ENCODE measurements at places on chromosomes 7 and 10.
A peak's percentile ranks its signal among the peaks of the same experiment; 100 is the strongest.

DNA sequence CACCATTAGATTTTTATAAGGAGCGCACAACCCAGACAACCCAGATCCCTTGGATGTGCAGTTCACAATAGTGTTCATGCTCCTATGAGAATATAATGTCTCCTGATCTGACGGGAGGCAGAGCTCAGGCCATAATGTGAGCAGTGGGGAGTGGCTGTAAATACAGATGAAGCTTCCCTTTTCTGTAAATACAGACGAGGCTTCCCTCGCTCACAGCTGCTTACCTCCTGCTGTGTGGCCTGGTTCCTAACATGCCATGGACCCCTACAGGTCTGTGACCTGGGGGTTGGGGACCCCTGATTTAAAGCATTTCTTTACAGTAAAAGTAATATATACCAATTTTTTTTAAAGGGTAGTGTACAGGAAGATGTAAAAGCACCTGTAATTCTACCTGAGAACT is 33.2 kb downstream of the HELLS start:
- DNase-seq: no peak

DNA sequence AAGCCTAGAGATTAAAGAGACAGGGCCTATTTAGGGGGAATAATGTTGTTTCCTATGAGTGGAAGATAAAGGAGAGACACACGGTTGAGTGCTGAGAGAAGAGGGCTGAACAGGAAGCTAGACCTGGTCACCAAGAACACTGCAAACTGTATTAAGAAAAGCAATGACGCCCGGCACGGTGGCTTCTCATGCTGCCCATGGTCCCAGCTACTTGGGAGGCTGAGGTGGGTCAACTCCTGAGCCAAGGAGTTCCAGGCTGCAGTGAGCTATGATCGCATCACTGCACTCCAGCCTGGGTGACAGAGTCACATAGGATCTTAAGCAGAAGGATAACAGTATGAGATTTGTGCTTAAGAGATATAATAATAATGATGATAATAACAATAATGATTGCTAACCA is 19.7 kb upstream of the OTUD1 start:
- no peak for DNase-seq

DNA sequence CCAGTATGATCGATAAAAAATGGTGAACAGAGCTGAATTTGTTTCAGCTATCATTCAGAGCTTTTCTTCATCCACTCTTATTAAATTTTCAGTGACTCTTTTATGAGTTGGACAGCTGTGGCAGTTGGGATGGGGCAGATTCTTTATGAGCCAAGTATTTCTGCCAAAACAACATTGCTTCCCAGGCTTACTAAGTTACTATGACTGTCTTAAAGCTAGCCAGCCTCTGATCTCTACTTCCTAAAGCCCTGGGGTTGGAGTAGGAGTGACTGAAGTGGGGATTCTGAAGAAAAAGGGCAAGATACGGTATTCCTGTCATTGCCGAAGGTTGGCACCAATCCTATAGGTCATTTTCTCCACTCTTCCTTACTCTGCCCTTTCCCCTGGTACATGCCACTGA is 12.7 kb downstream of the RPP30 start:
- no peak for DNase-seq

- DNase-seq: no peak
These were observed 612.9 kb downstream of the PTPRN2 start for GRCh38 chr7:157974678-157975230.

- DNase-seq: no peak
These were observed 74.7 kb upstream of the SEPHS1 start for GRCh38 chr10:13422800-13423199.

GRCh38 chr10:62373995-62374861 is at the start of gene ZNF365:
TSS of gene ZNF365 (plus strand) at chr10:62374369. CDS start at chr10:62376194, 1,825 bp downstream.
- no peak for DNase-seq

DNA sequence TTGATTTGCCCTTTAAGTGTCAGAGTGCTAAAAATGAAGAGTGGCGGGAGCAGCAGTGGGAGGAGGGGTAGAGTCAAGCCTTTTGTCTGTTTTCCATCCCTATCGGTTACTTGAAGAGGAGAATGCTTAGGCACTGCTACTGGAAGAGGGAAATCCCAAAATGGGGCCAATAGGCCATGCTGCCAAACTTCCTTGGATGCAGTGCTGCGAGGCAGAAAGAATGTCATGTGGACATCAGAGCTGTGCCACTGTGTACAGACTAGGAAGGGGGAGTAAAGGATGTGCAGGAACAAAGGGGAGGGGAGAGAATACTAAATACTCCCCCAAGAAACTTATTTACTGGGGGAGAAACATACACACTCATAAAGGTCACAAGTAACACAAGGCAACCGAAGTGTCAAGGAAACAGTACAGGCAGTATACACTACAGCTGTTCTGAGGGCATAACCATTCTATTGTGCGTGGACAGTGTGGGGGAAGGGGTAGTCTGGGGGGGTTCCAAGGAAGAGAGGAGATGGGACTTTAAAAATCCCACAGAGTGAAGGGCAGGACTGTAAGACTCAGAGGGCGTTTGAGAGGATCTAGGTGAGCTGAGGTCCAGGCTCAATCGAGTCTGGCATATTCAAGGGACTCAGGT is 228.7 kb upstream of the PLXNA4 start:
- DNase-seq: no peak

DNA sequence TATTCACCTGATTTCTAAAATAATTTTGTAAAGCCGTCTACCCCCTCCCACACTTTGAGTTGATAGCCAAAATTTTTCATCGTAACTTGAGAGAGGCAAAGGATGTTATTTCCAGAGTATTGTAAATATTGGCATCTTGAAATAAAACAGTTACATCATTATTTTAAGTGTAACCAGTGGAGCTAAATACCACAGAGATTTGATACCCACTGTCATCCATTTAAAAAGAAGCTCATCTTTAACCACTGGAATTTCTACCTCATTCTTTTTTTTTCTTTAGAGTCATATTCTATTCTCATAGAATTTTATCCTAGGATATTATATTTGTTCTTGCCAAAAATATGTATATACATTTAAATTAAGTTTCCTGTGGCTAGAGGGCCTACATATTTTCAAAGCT is 48.6 kb downstream of the CAMK1D start:
- no peak for DNase-seq

DNA sequence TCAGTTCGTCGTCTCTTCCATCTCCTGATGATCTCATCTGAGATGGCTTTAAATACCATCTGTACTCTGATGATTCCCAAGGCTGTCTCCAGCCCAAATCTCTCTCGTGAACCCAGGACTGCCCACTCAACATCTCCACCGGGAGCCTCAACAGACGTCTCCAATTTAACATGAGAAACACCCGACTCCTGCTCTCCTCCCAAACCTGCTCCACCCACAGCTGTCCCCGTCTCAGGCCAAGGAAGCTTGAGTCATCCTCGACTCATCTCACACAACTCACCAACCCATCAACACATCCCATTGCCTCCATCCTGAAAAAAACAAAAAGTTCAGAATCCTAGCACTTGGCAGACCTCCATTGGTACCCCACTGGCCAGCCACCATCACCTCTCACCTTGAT is 29.7 kb upstream of the CALN1 start:
- DNase-seq: no peak

GRCh38 chr7:17301471-17302456 is 3.3 kb downstream of the AHR start:
- no peak for DNase-seq

DNA sequence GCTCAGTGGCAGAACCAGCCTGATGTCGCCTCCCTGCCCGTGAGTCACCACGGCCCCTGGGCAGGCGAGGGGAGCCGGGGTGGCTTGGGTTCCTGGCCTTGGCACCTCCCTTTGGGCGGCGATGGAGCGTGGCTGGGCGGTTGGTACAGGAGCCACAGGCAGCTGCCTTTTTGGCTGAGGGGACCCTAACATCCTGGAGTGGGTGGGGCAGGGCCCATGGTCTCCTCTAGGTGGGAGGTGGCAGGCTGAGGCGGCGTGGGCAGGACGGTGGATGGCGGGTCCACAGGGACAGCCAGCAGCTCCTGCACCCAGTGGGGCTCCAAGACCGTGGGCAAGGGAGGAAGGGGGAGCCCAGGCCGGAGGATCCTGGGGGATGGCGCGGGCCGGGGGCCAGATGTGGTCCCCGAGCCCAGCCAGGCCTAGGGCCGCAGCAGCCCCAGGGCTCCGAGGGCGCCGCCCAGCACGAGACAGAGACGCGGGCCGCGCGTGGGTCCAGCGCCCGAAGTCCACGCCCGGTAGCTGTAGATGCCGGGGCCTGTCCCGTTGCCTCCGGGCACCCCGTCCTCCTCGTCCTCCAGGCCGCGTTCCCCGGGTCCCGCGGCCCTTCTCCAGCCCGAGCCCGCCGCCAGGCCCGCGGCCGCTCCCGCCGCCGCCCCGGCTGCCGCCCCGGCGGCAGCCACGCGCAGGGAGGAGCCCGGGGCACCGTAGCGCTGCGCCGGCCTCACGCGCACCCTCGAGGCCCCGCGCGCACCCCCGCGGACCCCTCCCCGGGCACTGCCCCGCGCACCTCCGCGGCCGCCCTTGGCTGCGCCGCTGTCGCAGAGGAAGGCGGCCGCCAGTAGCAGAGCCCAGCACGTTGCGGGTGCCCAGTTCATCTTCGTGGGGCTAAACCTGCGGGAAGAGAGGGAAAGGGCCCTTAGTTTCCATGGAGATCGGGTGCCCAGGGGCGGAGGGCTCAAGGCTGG is 1.3 kb downstream of the SPRN start:
- no peak for DNase-seq

- no peak for DNase-seq
These were observed 324.7 kb downstream of the ADARB2 start for GRCh38 chr10:1412531-1413189.

DNA sequence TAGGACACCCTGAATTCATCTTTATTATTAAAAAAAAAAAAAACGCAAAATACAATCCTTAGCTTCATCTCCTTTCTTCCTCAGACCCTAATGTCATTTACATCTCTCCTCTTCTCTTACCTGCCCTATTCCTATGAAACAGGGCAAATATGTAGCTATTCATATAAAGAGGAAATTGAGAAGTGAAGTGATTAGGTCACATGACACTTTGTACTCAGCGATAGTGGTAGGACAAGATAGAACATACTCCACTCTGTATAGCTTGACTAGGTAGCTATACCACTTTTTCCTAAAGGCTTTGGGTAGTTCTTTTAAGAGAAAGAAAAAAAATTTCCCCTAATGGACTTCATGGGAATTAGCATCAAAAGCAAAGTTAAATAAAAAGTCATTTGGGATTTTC is 6.2 kb upstream of the CELF2 start:
- DNase-seq: no peak

DNA sequence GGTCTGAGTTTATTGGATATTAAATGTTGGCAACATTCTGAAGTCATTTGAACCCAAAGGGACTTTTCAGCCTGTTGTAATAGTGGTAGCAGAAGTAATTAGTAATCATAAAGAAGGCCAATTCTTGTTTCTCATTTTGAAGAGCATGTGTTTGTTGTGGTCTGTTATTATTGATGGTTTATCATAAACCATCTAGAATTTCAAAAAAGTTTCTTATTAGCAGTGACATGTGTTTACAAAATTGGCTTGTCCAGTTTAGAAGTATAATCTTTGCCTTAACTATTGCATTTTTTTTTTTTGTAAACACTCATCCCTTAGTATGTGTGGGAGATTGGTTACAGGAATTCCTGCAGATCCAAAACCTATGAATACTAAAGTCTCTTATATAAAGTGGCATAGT is 177.8 kb downstream of the BBS9 start:
- DNase-seq: no peak

DNA sequence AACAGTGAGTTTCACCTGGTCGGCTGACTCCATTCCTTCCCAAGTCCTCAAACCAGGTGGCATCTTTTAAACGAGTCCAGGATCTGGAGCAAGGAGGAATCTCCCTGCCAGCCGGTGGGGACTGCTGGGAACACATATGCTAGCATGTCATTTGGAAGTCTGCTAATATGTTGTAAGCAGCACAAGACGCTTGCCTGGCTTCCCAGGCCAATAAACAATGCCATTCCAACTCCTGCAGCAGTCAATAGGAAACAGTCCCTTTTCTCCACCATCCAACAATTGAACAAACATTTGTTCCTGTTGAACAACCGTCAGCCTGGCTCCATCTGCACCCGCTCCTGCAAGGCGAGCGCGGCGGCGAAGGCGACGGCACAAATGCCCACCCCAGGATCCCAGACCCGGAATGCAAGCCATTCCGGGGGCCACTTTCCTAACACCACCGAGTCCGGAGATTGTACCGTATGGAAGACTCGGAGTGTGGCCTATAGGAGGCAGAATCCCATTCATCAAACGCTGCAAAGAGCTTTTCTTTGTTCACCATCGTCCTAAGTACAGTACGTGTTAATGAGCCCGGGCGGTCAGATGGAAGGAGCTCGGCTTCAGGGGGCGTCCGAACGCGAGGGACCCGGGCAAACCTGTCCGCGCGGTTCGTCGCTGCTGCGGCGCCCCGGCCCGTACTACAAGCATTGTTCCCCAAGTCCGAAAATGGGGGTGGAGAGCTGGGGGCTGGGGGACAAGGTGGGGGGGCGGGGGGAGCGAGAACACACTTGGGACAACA is 1.6 kb downstream of the FAM53B start:
- DNase-seq: no peak

DNA sequence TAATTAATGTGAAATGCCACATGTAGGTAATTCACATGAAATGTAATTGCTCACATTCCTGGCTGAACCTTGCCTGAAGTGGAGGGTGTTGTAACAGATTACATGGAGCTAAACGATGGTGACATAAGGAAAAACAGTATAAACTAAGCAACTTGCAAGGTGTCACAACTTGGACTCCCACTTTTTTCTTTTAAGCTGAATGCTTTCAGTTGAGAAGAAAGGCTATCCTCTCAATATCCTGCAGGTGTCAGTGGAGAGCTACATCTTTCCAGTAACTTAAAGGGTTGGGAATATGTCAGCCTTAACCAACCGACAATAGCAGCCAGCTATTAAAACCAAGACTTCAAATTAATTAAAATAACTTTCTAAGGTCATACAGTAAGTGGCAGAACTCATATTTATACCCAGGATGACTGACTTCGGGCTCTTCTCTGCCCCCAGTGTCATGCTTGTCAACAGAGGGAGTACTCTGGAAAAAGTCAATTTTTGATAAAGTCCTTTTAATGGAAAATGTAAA is 33.7 kb downstream of the NRBF2 start:
- peak; percentile 14 for DNase-seq

DNA sequence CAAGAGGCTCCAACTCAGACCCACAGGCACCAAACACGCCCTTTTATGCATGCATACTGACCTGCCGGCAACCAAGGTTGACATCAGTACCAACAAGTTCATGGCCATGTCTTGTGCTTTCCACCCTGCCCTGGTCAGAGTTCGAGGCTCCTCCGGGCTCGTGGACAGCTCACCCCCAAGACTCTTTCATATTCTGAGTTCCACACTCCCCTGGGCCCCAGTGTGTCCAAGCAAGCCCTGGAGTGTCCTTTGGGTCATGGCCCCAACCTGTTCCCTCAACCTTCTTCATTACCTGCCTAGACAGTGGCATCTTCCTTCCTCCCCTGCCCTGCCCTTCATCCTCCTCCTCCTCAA is 40.5 kb downstream of the HIF1AN start:
- no peak for DNase-seq

GRCh38 chr10:111785921-111786320 is 397.6 kb downstream of the GPAM start:
- no peak for DNase-seq
